KBM-7 (cell line): ENCODE measurements at places on chromosomes 6 and 20.
A peak's percentile ranks its signal among the peaks of the same experiment; 100 is the strongest.

DNA sequence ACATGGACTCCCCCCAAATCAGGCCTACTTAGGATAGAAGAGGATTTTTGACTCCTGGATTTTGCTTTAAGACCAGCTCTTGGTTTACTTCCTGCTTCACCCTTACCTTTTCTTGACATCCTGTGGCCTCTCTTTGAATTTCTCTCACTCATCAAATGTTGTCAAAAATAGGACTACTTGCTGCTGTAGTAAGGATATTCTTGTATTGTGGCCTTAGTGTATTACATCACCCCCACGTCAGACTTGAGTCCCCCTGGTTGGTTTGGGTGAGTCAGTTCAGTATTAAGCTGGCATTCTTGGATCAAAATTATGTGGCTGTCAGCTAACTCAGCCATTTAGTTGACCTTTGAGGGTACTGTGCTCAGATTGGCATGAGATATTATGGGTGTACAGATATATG lies 1.1 kb downstream of the TPX2 start:
- peak; percentile 19 for DNase-seq

GRCh38 chr6:87827346-87827745 lies 125.3 kb upstream of the AKIRIN2 start:
- no peak for DNase-seq

DNA sequence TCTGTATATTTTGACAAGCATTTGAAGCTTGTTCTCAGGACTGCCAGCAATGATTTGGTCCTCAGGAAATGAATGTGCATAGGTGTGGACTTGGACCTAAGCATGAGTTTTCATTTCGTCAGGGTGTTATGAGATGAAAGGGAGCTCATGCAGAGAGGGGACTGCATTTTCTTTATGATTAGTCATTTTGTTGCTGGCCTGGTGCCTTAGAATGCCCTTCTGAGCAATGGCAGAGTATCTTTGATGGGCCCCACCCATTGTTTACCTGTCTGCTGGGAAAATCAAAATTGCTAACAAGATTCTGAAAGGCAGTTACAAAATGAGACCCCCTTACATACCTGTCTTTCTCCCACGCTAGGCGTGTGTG lies 51.5 kb upstream of the MTHFD1L start:
- no peak for DNase-seq

- no peak for DNase-seq
These were observed 76.3 kb downstream of the HFE start for GRCh38 chr6:26163427-26164119.

DNA sequence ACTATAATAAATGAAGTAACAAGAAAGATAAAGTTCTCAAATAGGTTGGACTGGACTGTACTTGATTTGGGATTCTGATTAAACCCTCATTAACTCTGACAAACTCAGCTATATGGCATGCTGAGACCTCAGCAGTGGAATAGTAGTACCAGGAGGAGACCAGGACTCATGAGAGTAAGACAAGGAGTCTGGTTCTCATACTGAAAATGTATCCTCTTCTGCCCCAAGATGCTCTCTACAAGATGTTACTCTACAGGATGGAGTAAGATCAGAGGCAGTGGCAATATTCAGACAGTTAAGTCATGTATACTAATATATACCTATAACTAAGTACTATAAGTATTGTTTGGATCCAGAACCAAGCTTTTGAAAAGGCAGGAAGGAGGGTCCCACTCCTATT lies 31.9 kb upstream of the SYNCRIP start:
- peak; percentile 36 for DNase-seq

- no peak for DNase-seq
These were observed 6.1 kb upstream of the DOK5 start for GRCh38 chr20:54469293-54469692.

DNA sequence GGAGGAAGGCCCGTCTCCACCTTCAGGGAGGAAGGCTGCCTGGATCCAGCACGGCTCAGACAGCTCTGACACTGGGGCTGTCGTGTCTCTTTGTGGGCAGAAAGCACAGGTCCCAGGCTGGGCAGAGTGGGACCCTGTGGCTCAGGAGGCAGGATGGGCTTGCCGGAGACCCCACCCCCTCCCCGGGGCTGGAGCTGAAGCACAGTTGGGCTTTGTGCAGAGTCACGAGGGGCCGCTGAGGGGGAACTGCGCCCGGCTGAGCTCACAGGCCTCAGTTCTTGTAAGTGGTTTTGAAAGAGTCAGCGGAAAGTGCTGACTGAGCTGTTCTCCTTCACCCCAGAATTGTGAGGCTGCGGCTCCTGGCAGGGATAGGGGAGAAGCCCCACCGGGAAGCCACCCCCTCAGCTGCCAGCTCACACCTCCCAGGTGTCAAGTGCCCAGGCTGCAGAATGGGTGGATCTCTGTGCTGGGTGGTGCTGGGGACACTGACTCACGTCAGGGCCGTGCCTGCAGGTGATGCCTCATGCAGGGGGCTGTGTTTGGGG lies 145.5 kb upstream of the RNF24 start:
- peak; percentile 54 for DNase-seq

- no peak for DNase-seq
These were observed 43.2 kb downstream of the PACRG start for GRCh38 chr6:162770955-162771354.

DNA sequence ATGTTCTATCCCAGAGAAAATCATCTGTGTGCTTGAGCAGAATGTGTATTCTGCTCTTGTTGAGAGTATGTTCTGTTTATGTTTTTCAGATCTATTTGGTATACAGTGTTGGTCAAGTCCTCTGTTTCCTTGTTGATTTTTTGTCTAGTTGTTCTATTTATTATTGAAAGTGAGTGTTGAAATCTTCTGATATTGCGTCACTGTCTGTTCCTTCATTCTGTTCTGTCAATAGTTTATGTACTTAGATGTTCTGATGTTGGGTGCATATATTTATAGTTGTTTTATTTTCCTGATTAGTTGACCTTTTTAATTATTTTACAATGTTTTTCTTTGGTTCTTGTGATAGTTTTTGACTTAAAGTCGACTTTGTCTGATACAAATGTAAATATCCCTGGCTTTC lies 458.7 kb upstream of the HSF2 start:
- DNase-seq, result no peak

DNA sequence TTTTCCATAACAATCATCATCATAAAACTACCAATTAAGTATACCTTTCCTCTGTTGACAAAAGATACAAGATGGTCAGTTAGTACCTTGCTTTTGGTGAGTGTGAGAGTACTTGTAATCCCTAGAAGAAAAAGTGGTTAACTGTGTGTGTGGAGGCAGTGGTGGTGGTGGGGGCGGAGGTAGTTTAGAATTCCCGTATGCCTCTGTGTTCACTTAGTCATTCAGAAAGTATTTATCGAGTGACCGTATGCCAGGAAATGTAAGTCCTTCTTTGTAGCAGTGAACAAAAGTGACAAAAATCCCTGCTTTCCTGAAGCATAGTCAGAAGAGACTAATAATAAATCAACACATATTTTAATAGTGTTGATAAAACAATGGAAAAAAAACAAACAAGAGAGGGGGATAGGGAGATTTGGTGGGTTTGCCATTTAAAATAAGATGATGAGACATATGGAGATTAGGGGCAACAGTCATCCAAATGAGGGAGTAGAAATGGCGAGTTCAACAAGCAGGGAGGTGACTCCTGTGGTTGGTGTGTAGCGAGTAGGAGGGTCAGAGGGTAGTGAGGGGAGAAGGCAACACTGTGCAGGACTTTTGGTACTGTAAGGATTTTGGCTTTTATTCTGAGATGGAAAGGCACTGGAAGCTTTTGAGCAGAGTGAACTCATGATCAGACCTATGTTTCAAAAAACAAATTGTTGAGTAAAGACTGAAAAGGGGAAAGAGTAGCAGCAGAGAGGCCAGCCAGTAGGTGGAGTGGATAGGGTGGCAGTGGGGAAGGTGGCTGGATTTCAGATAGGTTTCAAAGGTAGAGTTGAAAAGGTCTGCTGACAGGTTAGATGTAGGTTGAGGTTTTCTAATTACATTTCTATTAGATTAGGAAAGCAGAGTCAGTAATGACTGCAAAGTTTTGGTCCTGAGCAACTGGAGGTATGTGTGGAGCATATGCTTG lies 40.3 kb upstream of the SIM1 start:
- no peak for DNase-seq

DNA sequence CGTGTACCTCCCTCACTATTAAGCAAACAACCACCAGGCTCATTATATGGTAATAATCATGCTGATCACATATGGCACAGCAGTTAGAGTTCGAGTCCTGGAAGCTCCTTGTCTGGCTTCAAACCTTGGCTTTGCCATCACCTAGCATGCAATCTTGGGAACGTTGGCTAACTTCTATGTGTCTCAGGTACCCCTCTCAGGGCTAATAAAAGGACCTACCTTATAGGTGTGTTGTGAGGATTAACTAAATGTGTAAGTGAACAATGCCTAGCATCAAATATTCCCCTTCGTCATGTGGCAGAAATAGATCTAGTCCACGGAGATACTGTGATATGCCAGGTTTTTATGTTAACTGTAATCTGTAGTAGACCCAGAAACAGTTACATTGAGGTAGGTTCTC lies 10.4 kb downstream of the CYP24A1 start:
- no peak for DNase-seq

DNA sequence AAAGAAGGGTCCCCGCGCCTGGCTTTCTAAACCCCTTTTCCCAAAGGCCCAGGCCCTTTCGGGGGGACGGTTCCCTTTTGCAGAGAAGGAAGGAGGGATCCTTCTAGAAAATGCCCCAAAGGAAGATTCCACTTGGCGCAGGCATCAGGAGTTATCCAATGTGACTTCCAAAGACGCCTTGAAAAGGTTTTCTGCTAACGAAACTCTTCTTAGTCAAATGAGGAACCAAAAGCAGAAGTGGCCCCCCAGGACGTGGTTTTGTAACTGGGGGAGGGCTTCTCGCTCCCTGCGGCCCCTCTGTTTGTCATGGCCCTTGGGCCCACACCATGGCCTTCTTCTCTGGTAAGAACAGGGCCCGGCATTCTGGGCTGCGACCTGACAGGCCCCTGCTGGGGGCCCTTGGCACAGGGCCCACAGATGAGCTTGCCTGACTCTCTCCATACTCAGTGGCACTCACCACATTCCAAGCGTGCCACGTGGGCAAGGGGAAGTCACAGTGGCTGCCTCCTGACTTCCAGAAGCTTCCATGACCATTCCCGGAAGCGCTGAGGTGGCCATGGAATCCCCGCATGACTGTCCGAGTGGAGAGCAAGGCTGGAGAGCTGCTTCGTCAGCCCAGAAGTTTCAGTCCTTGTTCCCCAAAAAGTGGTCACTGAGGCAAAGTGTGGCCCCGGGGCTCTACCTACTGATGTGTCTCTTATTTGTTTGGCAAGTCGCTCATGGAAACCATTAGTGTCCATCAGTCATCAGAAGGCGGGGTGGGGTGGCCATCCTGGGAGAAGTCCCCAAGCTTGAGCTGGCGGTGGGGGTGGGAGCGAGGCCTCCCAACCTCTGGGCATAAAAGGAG lies 834 bp upstream of the CTSZ start:
- DNase-seq, result peak; percentile 94

DNA sequence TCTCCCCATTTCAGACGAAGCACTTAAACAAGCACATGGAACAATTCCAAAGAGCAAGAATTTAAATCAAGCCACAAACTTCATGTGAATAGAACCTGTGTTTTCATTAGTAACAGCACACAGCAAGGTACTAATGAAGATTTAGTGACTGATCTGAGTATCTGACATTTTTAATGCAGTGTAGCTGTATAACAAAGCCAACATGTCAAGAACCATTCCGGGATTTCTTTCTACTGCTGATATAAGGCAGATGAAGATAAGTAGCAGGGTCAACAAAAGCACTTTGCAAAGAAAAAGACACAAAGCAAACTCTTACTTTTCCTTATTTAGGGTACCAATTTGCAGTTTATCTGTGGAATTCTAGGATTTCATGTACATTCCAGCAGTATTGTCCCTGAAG lies 11.3 kb downstream of the SLC17A5 start:
- DNase-seq, result no peak

DNA sequence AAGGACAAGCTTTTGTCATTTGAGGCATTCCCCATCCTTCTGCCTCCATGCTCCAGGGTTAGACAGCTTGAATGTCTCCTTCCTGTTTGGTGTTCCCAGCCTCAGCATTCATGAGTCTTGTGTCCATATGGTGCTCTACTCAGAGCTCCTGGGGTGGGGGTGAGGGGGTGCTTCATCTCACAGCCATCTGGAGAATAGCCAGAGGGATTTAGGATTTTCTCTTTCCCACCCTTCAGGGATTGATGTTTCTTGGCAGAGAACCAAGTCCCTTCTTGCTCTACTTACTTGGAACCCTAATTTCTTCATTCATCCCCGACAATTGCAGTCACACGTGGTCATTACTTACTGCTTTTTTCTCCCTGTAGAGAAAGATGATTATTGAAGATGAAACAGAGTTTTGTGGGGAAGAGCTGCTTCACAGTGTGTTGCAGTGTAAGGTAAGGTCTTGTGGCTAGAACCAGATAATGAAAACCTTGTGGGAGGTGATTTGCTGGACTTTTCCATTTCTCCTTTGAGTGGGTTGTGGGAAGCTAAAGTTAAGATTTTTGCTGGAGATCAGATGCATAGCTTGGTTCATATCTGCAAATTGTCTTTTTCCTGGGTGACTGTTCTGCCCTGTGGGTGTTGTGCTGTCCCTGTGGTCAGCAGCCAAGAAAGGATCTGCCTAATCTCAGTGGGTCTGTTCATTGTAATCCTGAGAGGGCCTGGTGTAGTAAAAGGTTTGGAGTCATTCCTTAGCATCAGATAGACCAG lies 18.6 kb downstream of the CMTR1 start:
- no peak for DNase-seq

- peak; percentile 38 for DNase-seq
These were observed 250.9 kb upstream of the CITED2 start for GRCh38 chr6:139625081-139625939.

- DNase-seq, result peak; percentile 83
These were observed at the start of gene C6orf47 for GRCh38 chr6:31660381-31661261. Gene C6orf47, minus strand, starts transcription at chr6:31660778. Its CDS starts 831 bp downstream, at chr6:31659947.

DNA sequence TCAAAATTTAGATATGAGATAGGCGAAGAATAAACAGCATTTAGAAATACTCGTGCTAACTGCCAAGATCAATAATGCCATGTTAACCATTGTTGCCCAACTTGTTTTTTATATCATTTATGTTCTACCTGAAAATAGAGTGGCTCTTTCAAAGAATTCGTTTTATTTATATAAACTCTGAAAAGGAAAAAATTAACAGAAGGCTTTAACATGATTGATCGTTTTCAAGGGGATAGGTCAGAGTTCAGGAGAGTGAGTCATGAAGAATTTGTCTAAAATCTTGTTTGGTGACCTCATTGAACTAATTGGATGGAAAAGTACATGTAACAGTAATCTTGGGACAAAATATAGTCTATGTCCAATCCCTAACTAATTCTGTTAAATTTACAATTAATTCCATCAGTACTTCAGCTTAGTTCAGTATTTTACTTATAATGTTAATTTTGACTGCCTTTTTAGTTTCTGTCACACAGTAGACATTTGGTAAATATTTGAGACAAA lies 11.1 kb upstream of the ELOVL2 start:
- no peak for DNase-seq

DNA sequence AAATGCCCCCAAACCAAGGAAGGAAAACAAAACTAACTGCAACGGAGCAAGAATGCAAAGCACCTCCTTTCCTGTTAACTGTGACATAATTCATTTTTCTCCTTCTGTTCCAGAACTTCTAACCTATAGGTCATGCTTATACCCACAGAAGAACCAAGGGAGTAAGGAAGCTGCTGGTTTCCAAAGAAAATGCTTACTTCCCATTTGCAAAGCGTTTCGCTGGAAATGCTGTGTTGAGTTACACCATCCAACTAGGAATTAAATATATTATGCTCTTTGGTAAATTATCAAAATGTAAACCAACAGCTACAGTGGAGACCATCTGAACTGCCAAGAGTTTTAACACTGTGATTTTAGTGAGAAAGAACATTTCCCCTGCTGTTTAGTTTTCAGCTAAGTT lies 42.9 kb downstream of the ATXN1 start:
- no peak for DNase-seq
